Stomach (tissue), 19 donors: ENCODE measurements at places on chromosomes 4 and X. TPM values are rescaled to one million over a fixed set of nuclear protein-coding genes. Genes with fewer than 3 reads are reported as not detected.

DNA sequence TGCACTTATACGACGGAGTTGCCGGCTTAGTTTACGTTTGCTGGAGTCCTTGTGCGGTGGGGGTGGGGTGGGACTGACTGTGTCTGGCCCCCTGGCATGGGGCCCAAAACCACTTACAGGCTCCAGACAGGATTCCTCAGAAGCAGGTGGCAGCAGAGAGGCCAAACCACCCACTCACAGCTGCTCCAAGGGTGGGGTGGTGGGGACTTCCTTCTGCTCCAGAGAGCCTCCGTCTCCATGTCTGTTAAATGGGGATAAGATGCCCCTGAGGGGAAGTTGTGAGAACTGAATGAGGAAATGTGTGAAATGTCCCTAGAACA lies 36.7 kb downstream of the PSAPL1 start:
- H3K36me3 ChIP-seq: no peaks in the 10 kb centered on the region
- no peaks in the 10 kb centered on the region for H3K27me3 ChIP-seq
- no peak overlapping the region for H3K4me3 ChIP-seq
- H3K4me1 ChIP-seq: peaks cover 24% of the 10 kb centered on the region

DNA sequence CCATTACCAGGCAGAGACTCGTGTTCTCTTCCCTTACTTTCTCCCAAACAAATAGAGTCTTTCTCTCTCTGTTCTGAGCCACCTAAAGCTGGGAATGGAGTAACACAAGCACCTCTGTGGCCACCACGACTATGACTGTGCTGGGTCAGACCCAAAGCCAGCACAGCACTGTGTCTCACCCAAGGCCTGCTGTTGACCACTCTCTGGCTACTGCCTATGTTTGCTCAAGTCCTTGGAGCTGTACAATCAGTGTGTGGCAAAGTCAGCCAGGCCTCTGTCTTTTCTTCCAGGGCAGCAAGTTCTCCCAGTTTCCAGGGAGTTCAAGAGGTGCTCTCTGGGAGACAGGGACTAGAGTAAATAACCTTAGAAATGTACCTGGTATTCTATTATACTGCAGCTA lies 239.4 kb downstream of the FAM47A start:
- H3K27ac ChIP-seq: no peak overlapping the region
- no peak overlapping the region for H3K4me3 ChIP-seq

The RIBC1 gene
- total RNA-seq: not detected

The EOLA1 gene
- total RNA-seq: 8.5 TPM
